ENCODE measurements at places on chromosomes 11 and 22. TPM values are rescaled to one million over a fixed set of nuclear protein-coding genes. Genes with fewer than 3 reads are reported as not detected.
A peak's percentile ranks its signal among the peaks of the same experiment; 100 is the strongest.

GRCh38 chr11:118430956-118431355 lies 5.3 kb upstream of the KMT2A start:
- no peak for DNase-seq
- no peak overlapping the region for H3K27ac ChIP-seq
- H3K4me1 ChIP-seq = peaks cover 4% of the 10 kb centered on the region
- no peak overlapping the region for H3K4me3 ChIP-seq
- H3K27me3 ChIP-seq = no peaks in the 10 kb centered on the region

- H3K4me1 ChIP-seq = no peaks in the 10 kb centered on the region
- DNase-seq = no peak
- peaks cover 2% of the 10 kb centered on the region for H3K27me3 ChIP-seq
- H3K36me3 ChIP-seq = no peaks in the 10 kb centered on the region
- H3K4me3 ChIP-seq = no peak overlapping the region
Measured at GRCh38 chr11:121206810-121207209, 85.8 kb upstream of the SC5D start.

PSMA1 gene
- 159 TPM for polyA plus RNA-seq

DNA sequence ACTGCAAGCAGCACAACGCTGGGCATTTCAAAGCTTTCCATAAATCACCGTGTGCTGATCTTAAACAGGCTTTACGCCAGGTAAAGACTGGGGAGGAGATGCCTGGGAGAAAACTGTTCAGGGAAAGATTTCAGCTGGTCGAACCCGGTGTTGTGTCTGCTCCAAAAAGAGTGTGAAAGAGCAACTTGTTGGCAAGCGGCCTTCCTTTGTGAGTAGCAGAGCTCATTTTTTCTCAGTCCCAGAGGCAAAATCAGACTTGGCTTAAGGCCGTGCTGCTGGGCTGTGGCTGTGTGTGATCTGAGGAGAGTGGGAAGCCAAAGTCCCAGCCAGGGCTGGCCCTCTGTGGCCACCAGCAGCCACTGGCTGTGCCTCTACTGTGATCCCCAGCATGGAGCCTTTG lies 75.7 kb upstream of the E2F8 start:
- peaks cover 44% of the 10 kb centered on the region for H3K27me3 ChIP-seq
- H3K27ac ChIP-seq = no peak overlapping the region
- no peaks in the 10 kb centered on the region for H3K4me1 ChIP-seq

- no peaks in the 10 kb centered on the region for H3K4me1 ChIP-seq
- H3K36me3 ChIP-seq = no peaks in the 10 kb centered on the region
- H3K27me3 ChIP-seq = no peaks in the 10 kb centered on the region
- H3K4me3 ChIP-seq = no peak overlapping the region
Measured at GRCh38 chr22:26751217-26751616, 93.8 kb downstream of the MIAT start.

KCTD14 gene
- polyA plus RNA-seq = 1.3 TPM

DNA sequence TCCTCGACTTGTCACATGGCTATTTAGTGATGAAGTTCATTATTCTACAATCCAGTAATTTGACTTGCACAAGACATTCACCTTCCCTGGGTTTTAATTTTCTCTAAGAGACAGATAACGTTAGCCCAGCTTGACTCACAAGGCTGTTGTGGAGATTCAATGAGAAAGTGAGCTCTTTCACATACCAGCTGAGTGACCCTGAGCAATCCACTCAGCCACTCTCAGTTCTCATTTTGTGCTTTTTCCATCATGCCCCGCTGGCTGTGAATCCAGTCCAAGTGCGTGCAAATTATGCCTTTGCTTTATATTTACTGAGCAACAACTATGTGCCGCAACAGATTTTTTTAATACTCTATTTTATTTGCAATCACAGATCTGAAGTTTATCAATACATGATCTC lies 176.5 kb downstream of the LARGE1 start:
- H3K36me3 ChIP-seq = no peaks in the 10 kb centered on the region
- no peaks in the 10 kb centered on the region for H3K27me3 ChIP-seq
- no peaks in the 10 kb centered on the region for H3K4me1 ChIP-seq
- no peak overlapping the region for H3K27ac ChIP-seq
- H3K4me3 ChIP-seq = no peak overlapping the region

GRCh38 chr11:46381819-46382645 lies 563 bp downstream of the MDK start:
- H3K27ac ChIP-seq = peak overlapping the region; percentile 0
- DNase-seq = no peak
- H3K4me3 ChIP-seq = peak overlapping the region; percentile 30
- H3K27me3 ChIP-seq = no peaks in the 10 kb centered on the region

- peaks cover 21% of the 10 kb centered on the region for H3K27me3 ChIP-seq
- H3K27ac ChIP-seq = no peak overlapping the region
- no peaks in the 10 kb centered on the region for H3K36me3 ChIP-seq
- H3K4me3 ChIP-seq = no peak overlapping the region
- H3K4me1 ChIP-seq = no peaks in the 10 kb centered on the region
- no peak for DNase-seq
Measured at GRCh38 chr11:113393501-113393985, 6.0 kb downstream of the ANKK1 start.

XKR3 gene
- not detected for polyA plus RNA-seq

- H3K4me3 ChIP-seq = no peak overlapping the region
- H3K27ac ChIP-seq = peak overlapping the region; percentile 87
- DNase-seq = peak; percentile 95
- H3K36me3 ChIP-seq = no peaks in the 10 kb centered on the region
- H3K27me3 ChIP-seq = no peaks in the 10 kb centered on the region
- H3K4me1 ChIP-seq = peaks cover 30% of the 10 kb centered on the region
Measured at GRCh38 chr11:96149743-96150555, 193.0 kb downstream of the MAML2 start.

TCIRG1 gene
- 148 TPM for polyA plus RNA-seq

DNA sequence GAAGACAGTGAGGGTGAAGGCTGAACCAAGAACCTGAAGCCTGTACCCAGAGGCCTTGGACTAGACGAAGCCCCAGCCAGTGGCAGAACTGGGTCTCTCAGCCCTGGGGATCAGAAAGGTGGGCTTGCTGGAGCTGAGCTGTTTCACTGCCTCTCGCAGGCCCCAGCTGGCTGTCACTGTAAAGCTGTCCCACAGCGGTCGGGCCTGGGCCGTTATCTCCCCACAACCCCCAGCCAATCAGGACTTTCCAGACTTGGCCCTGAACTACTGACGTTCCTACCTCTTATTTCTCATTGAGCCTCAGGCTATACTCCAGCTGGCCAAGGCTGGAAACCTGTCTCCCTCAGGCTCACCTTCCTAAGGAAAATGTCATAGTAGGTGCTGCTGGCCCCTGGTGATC lies 4.1 kb downstream of the PPP1CA start:
- no peak for DNase-seq
- H3K36me3 ChIP-seq = peaks cover 43% of the 10 kb centered on the region
- no peak overlapping the region for H3K27ac ChIP-seq
- peaks cover 14% of the 10 kb centered on the region for H3K4me1 ChIP-seq
- H3K4me3 ChIP-seq = no peak overlapping the region

DNA sequence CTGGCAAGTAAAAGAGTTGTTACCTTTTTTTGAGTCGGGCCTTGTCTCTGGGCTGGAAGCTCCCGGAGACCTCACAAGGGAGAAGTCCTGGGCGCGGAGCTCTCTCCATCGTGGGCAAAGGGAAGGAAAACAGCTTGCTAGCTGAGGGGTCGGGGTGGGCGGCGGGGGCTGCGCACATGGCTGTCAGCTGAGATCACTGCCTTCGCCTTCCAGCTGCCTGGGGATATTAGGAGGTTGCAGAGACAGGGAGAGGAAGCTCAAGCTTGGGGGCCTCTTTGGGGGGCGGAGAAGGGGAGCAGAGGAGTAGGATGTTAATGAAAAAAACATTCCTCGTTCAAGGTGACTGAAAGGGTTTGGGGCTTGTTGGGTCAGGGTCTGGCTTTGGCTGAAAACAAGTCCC lies 49.2 kb upstream of the ALX4 start:
- H3K4me3 ChIP-seq = no peak overlapping the region
- no peaks in the 10 kb centered on the region for H3K36me3 ChIP-seq
- no peak for DNase-seq

- no peaks in the 10 kb centered on the region for H3K36me3 ChIP-seq
- peaks cover 4% of the 10 kb centered on the region for H3K4me1 ChIP-seq
- no peak overlapping the region for H3K4me3 ChIP-seq
- H3K27ac ChIP-seq = no peak overlapping the region
Measured at GRCh38 chr22:19759427-19760057, 1.0 kb upstream of the TBX1 start.

DNA sequence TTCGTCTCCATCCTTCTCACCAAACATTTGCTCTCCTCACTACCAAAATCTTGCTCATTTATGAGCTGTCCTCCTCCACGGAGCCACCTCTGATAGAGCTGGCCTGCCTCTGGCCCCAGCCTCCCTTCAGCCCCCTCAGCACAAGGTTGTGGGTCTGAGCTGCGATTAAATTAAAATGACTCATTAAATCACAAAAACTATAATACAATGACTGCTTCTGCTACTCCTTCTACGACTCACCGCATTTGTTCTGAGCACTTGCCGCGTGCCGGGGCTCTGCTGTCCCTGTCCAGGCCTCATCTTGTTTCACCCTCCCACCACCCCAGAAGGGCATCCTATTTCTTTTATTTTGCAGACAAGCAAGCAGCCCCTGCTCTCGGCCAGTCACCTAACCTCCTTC lies 49.2 kb upstream of the TIMP3 start:
- DNase-seq = peak; percentile 63
- no peaks in the 10 kb centered on the region for H3K27me3 ChIP-seq
- H3K36me3 ChIP-seq = no peaks in the 10 kb centered on the region
- peak overlapping the region; percentile 8 for H3K27ac ChIP-seq
- no peak overlapping the region for H3K4me3 ChIP-seq

- DNase-seq = peak; percentile 66
- H3K4me3 ChIP-seq = peak overlapping the region; percentile 98
- peaks cover 33% of the 10 kb centered on the region for H3K4me1 ChIP-seq
- no peak overlapping the region for H3K27ac ChIP-seq
Measured at GRCh38 chr22:23183061-23183698, 2.9 kb downstream of the BCR start.

GRCh38 chr22:39620924-39621690 lies 50.6 kb downstream of the CACNA1I start:
- no peaks in the 10 kb centered on the region for H3K4me1 ChIP-seq
- H3K36me3 ChIP-seq = no peaks in the 10 kb centered on the region
- H3K27me3 ChIP-seq = peaks cover 35% of the 10 kb centered on the region
- DNase-seq = no peak
- no peak overlapping the region for H3K4me3 ChIP-seq

- DNase-seq = no peak
- H3K36me3 ChIP-seq = no peaks in the 10 kb centered on the region
- H3K27ac ChIP-seq = no peak overlapping the region
- H3K4me3 ChIP-seq = no peak overlapping the region
Measured at GRCh38 chr11:112516261-112516660, 255.6 kb upstream of the PLET1 start.

ELF5 gene
- not detected for polyA plus RNA-seq

TIMP3 gene
- 179 TPM for polyA plus RNA-seq

TSKU gene
- 28.7 TPM for polyA plus RNA-seq

PKDREJ gene
- polyA plus RNA-seq = not detected

GRCh38 chr22:36510384-36510783 lies 3.5 kb upstream of the FOXRED2 start:
- no peaks in the 10 kb centered on the region for H3K4me1 ChIP-seq
- no peak for DNase-seq
- no peak overlapping the region for H3K4me3 ChIP-seq
- H3K27ac ChIP-seq = no peak overlapping the region

DNA sequence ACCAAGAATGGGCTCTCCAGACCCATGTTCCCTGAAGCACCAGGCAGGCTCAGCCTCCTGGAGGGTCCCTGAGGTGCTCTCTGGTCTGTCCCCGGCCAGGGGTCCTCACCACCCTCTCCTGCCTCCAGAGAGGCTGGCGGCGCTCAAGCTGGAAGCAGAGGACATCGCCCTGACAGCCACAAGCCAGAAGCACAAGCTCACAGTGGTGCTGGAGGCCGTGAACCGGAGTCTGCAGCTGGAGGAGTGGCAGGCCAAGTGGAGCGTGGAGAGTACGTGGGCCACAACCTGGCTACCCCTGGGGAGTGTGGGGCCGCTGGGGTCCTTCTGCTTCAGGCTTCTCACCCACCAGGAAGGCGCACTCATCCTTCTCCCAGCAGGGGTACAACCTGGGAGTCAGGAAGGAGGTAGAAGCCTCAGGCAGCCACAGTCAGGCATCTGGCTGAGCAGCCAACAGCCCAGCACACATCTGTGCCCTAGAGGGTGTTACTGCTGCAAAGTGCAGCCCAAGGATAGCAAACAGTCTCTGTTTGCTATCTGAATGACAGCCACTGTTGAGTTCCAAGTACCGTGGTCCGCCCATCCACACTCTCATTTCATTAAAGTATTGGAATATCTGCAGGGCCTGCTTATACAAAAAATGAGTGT lies 8.4 kb downstream of the PARVG start:
- no peak overlapping the region for H3K27ac ChIP-seq
- no peaks in the 10 kb centered on the region for H3K36me3 ChIP-seq
- H3K4me1 ChIP-seq = peaks cover 2% of the 10 kb centered on the region
- peaks cover 32% of the 10 kb centered on the region for H3K27me3 ChIP-seq
- no peak overlapping the region for H3K4me3 ChIP-seq

APLP2 gene
- polyA plus RNA-seq = 235 TPM

C11orf86 gene
- polyA plus RNA-seq = not detected

- no peaks in the 10 kb centered on the region for H3K36me3 ChIP-seq
- H3K4me3 ChIP-seq = no peak overlapping the region
- no peaks in the 10 kb centered on the region for H3K4me1 ChIP-seq
- H3K27me3 ChIP-seq = no peaks in the 10 kb centered on the region
- DNase-seq = no peak
Measured at GRCh38 chr11:104198576-104198975, 34.6 kb upstream of the PDGFD start.

MRPL11 gene
- 46.6 TPM for polyA plus RNA-seq

C11orf87 gene
- polyA plus RNA-seq = 0.26 TPM

DNA sequence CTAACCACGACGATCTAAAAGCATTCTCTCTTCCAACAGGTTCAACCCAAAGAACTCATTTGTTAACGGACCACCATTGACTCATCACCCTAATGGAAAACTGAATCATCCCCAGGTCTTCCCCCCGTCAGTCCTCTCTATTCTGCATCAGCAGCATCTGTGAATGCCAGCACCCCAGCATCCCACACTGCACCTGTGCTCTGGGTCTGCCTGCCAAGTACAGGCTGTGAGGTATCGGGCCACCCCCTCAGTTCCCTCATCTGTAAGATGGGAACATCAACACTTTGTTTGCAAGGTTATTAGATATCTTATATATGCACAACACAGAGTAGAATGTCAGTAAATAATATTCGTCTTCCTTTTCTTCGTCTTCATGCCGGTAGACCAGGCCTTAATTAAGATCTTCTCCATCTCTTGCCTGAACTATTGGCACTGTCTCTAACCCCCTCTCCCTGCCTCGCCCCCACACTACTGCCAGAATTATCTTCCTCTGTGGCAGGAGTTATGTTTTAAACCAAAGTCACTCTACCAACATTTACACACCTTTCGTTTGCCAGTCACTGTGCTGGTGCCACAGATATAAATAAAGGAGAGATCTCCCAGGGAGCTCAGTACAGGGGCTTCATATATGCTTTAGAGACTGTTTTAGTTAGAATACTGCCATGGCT lies 7.8 kb upstream of the TMPRSS4 start:
- DNase-seq = no peak
- H3K4me1 ChIP-seq = no peaks in the 10 kb centered on the region
- no peak overlapping the region for H3K4me3 ChIP-seq
- H3K27me3 ChIP-seq = no peaks in the 10 kb centered on the region
- H3K36me3 ChIP-seq = no peaks in the 10 kb centered on the region
- H3K27ac ChIP-seq = no peak overlapping the region
